Aorta (tissue), 5 donors: ENCODE measurements at places on chromosomes 5 and 9. TPM values are rescaled to one million over a fixed set of nuclear protein-coding genes. Genes with fewer than 3 reads are reported as not detected.

The BTNL8 gene
- total RNA-seq: 0.30 TPM

The DROSHA gene
- 68.2 TPM for total RNA-seq

The SHISAL2B gene
- not detected for total RNA-seq

The TRPM6 gene
- 3.6 TPM for total RNA-seq

The SLC9A3 gene
- total RNA-seq: 0.93 TPM

The AFAP1L1 gene
- 12.3 TPM for total RNA-seq

The BARHL1 gene
- total RNA-seq: not detected

The MARCOL gene
- total RNA-seq: not detected

The PCDHA13 gene
- total RNA-seq: 0.16 TPM

The WDR38 gene
- total RNA-seq: not detected

The DNLZ gene
- 18.1 TPM for total RNA-seq

The DNM1 gene
- total RNA-seq: 9.3 TPM

DNA sequence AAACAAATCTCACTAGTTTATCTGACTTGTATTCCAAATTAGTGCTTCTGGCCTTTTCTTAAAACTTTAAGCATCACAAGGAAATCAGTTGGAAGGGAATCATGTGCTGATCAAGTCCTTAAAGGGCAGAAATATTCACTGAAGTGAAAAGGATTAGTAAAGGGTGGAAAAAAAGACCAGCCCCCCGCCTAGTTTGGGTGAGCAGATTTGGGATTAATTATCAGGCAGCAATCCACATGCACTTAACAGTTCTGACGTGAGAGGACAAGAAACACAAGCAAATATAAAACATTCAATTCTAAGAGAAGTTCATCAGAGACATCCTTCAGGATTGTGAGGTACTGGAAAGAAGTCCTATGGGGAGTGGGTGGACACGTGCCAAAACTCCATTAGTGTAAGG, at the start of gene TYRP1:
TYRP1 (plus strand) TSS at position 245 of the 400 bp plus-strand sequence. CDS start 612 bp downstream, outside the sequence.
- no peak for DNase-seq

GRCh38 chr5:127210042-127210441, 80.6 kb upstream of the MEGF10 start:
- DNase-seq: no peak

DNA sequence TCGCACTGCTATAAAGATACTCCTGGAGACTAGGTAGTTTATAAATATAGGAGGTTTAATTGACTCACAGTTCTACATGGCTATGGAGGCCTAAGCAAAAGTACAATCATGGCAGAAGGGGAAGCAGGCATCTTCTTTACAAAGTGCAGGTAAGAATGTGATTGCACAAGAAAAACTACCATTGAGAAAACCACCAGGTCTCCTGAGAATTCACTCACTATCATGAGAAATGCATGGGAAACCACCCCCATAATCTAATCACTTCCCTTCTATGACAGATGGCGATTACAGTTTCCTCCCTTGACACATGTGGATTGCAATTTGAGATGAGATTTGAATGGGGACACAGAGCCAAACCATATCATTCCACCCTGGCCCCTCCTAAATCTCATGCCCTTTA, 121.2 kb upstream of the ST8SIA4 start:
- DNase-seq: no peak

DNA sequence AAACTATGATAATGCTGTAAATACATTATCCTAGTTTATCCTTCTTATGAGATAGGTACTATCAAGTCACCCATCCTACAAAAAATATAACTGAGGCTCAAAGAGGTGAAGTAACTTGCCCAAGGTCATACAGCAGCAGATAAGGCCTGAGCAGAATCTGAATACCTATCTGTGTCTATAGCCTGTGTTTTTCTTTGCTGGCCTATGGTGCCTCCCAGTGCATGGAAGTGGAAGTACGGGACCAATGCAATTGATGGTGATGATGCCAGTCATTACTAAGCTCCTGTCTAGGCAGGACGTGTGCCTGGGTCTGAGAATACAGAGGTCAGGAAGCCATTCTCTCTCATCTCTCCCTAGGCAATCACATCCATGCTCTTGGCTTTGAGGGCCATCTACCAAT, 67.8 kb downstream of the FAT2 start:
- no peak for DNase-seq

- peak; percentile 79 for DNase-seq
These were observed 20.2 kb downstream of the COL5A1 start for GRCh38 chr9:134661791-134662142.

DNA sequence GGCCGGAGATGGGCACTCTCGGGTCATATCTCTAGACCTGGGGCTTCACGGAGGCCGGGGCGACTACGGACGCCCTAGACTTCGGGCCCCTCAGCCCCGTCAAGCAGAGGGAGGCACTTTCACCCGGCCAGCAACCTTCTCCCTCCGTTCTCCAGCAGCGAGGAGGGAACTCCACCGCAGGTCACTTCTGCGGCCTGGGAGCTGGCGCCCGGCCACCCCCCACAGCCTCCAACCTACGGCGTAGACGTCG, 201 bp downstream of the DOLK start:
- no peak for DNase-seq

GRCh38 chr5:149325166-149325735, 20.0 kb upstream of the GRPEL2 start:
- DNase-seq: no peak

DNA sequence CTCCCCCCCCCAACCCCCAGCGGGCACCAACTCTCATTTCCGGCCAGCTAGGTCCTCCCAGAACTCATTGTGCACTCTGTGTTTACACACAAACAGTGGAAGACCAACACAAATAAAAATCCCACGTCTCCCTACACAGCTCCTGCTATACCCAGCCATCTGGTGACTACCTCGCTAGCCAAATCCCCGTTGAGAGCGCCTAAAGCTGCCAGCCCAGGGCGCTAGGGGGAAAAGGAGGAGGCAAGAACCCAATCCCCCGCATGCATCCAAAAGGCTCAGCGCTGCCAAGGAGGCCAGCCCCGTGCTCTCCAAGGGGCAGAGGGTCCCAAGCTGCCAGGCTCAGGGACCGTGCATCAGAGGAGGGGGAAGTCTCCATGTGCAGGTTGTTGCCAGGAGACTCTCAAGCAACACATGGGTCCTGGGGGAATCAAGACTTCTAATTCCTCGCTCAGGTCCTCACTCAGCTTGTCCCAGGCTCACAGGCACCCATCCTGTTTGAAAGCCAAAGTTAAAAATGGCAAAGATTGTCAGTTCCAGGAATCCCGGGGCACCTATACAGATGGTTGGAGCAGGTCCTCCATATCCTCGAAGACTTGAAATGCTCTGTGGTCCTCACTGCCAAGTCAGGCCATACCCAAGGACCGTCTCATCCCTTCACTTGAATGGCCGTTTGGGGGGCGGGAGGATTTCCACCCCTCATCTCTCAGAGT, 2.7 kb downstream of the ASTN2 start:
- no peak for DNase-seq

GRCh38 chr5:2917524-2917923, 166.0 kb upstream of the IRX2 start:
- DNase-seq: no peak

DNA sequence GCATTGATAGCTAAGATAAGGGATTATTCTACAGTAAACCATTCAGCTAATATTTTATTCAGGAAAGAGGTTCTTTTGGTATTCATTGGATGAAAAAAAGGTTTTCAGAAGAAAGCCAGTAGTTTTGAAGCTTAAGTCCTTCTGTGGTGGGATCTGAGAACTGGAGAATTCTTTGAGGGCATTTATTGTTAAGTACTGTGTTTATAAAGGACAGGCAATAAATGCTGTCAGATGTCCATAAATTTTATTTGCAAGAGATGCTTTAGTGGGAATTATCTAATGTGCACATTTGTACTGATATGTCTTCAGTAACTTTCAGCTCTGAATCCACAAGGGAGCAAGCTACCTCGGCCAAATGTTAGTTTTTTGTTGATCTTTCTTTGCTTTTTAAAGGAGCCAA, 321.3 kb downstream of the MARCHF11 start:
- DNase-seq: no peak

DNA sequence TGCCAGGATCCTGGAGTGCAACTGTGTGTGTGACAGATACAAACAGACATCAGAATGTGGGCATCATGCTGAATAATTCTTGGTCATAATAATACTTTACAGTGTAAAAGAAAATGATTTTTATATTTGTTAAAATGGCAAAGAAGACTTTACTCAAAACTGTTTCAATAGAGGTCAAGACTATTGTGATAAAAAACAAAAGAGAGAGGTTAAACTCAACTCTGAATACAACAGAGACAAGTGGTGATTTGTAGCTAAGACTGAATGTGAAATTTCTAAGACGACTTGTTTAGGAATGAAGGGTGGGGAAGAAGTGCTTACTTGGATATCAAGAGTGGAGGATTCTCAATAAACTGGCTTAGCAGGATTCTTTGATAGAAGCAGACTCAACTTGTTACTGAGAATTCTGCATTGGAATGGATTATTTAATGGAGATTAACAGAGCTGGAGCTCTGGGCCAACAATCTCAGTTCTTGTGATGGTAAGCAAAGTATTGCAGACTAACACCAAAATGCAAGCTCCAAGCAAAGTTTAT, 457.4 kb upstream of the CDH18 start:
- no peak for DNase-seq

GRCh38 chr5:40071870-40072269, 607.8 kb upstream of the PTGER4 start:
- no peak for DNase-seq

- no peak for DNase-seq
These were observed 732.2 kb upstream of the ZNF608 start for GRCh38 chr5:125478599-125478998.

GRCh38 chr5:122295138-122295537, 16.9 kb upstream of the SNCAIP start:
- no peak for DNase-seq

DNA sequence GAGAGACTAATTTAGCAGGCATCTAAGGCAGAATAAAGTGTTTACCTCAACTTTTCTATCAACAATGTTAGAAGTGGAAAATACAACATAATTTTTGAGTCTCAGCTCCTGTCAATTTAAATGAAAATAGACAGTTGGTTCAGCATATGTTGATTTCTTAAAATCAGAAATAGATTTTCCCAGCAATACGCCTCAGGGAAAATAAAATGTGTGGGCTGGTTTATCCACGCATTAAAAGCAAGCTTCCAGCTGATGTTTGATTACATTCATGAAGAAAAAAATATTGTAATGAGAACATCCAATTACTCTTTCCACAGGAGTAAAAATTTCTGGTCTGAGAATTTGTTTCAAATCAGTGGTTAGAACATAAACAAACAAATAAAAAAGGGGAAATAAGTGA, 166.3 kb downstream of the PDE4D start:
- no peak for DNase-seq

DNA sequence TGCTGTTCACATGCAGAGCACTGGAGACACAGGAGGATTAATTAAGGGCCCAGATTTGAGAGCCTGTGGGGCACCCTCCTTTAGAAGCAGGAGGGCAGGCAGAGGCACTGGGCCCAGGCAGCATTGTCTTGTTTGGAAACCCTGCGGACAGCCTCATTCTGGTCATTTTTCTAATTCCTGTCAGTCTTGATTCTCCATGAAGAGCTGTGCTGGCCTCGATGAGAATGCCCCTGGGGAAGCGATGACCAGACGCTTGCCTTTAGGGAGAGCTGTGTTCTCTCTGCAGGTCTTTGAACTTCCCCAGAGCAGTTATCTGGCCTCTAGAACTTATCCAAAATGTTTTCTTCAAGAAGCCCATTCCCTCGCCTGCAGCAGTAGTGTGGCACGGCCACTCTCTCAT, 117.8 kb upstream of the PTCH1 start:
- DNase-seq: no peak

DNA sequence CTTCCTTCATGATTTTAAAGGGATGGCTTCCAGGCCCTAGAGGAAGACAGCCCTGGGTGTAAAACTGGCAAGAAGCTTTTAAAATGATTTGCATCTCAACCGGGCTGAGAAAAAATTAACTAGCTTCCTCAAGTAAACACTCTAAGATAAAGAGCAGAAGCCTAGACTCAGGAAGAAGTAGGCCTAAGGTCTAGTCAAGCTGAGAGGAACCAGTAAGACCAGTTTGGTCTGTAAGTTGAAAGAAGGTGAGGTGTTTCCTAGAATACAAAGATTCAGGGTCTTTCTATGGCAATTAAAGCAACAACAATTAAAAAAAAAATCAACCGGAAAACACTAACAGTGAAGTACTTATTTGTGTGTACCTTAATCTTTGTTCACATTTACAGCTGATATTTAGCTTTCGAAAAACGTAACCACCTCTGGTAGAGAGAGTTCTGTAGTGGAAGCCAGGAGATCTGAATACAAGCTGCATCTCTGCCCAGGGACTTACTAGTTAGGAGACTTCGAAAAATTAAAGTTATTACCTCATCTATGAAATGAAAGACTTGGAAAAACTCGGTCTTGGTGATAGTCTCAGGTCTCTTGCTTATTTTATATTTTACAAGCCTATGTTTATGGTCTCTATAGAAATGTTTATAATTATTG, 75.7 kb downstream of the TUSC1 start:
- no peak for DNase-seq

DNA sequence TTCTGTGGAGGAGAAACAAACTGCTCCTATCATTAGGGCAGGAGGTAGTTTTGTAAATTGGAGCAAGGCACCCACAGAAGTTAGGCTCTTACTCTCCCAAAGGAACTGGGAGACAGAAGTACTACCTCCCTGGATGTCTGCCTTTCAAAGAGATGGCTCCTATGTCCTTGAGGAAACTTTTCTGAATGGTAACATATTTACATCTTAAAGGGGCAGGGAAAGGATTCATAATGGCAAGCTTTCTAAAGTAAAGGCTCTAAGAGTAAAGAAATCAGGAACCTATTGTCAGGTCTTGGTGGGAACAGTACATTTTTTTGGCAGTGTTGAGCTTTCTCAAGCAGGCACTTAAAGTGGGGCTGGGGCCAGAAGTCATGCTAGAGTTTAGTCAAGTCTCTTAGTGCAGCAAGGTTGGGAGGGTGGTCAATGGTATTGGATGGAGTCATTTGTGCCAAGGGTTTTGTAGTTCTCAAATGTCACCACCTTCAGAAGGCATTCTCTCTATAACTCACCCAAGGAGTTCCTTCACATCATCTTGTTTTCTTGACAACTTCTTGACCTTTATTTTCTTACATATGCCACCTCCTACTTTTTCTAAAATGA, 26.3 kb upstream of the NDFIP1 start:
- no peak for DNase-seq

DNA sequence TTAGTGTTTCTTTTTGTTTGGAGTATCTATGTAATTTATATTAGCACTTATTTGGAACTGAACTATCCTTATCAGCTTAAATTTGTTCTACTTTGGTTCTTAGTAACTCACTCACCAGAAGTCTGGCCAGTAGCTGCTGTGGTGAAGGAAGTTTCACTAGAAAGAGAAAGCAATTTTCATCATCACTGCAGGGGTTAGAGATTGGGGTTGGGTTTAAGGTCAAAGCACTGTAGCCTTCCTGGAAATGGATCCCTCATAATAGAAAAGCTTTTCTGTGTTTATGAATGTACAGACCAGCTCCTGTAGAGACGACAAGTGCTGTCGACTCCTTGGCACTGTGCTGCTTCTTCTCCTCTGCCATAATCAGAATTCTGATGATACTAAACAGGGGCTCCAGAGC, 22.2 kb downstream of the MROH2B start:
- DNase-seq: no peak

DNA sequence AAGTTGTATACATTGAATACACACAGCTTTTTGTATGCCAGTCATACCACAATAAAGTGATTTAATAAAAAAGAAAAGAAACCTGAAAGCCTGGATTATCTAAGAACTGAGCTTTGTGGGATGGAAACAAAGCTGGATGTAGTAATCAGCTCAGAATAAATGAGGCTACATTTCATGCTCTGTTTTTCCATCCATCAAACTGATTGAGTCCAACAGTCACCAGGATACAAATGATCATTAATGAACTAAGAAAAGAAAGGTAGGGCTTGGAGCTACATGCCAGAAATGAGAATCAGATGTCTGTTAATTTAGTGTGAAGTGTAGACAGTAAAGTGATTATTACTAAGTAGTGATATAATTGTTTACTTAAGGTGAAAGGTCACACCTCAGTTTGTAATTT, 109.8 kb upstream of the TARS1 start:
- DNase-seq: no peak
